A549 (cell line): ENCODE measurements at places on chromosomes 6 and 20.

- no peak for DNase-seq
These were observed 44.4 kb downstream of the GOPC start for GRCh38 chr6:117557951-117558350.

- no peak for DNase-seq
These were observed 18.0 kb downstream of the FOXO3 start for GRCh38 chr6:108578595-108579327.

GRCh38 chr6:21524201-21524600 lies 69.3 kb upstream of the SOX4 start:
- no peak for DNase-seq

DNA sequence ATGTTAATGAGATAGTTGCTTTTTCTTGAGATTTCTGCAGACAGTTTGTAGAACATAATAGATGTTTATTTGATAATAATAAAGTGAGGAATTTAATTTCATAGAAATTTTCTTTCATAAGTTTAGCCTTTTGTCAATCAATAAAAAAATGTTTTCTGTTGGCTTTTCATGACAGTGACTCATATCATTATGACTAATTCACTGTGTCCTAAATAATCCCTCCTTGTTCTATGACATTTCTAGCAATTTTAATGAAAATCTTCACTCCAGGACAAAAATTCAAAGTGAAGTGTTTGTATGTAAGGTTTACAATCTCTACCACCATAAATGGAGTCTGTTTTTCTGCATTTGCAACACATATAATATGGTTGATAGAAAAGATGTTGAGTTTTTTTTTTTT lies 109.9 kb downstream of the UTRN start:
- no peak for DNase-seq

- no peak for DNase-seq
These were observed 34.3 kb upstream of the QKI start for GRCh38 chr6:163380216-163380615.
